ENCODE measurements at places on chromosomes 6 and 20. TPM values are rescaled to one million over a fixed set of nuclear protein-coding genes. Genes with fewer than 3 reads are reported as not detected.

DNA sequence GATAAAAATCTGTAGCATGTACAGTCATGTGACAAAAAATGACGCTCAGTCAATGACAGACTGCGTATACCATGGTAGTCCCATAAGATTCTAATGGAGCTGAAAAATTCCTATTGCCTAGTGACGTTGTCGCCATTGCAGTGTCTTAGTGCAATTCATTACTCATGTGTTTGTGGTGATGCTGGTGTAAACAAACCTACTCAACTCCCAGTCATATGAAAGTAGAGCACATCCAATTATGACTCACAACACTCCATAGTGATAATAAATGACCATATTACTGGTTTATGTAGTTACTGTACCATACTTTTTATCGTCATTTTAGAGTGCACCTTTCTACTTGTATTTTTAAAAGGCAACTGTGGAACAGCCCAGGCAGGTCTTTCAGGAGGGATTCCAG lies 45.0 kb downstream of the TFAP2A start:
- DNase-seq = no peak

GRCh38 chr20:57514273-57514751 lies 10.6 kb downstream of the CTCFL start:
- peak; percentile 88 for DNase-seq

DNA sequence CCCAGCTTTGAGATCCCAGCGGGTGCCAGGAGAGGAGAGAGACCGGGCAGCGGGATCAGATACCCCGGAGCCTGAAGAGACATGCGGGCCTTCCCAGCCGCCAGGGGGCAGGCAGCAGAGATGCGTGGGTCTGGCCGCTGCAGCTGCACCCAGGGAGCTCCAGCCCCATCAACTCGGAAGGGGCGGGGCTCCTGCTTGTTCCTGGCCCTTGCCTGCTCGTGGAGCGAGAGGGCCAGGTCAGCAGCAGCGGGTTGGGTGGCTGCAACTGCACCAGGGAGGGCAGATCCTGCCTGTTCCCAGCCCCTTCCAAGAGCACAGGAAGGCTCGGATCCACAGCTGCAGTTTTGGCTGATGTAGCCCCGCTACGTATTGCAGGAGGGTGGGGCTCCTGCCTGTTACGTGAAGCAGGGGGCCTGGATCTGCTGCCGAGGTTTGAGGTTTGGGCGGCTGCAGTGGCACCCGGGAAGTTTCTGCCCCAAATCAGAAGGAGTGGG lies 532.8 kb downstream of the RFPL4B start:
- DNase-seq = peak; percentile 91

DNA sequence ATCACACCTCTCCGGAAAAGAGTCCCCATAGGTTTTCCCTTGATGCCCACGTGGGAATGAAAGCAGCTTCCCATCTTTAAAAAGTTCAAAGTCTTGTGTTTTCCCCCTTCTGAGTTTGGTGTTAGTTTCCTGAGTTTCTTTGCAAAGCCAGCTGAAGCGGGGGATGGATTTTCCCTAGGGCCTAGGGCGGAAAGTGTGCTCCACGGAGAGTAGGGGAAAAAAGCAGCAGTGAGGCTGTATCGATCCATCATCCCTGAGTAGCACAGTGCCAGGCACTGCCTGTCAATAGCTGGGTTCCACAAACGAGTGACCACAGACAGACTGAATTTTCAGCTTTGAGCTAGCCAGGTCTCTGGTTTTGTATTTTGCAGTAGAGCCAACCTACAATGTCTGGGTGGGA lies 1.3 kb downstream of the DAAM2 start:
- DNase-seq = no peak

Gene HLA-DPA1
- 4.7 TPM for polyA plus RNA-seq

Gene DUSP22
- 24.2 TPM for polyA plus RNA-seq

Measured in hepatocyte (in vitro differentiated cells).